ENCODE measurements at places on chromosomes 2 and 18. TPM values are rescaled to one million over a fixed set of nuclear protein-coding genes. Genes with fewer than 3 reads are reported as not detected.

Gene USP14
- 63.6 TPM for polyA plus RNA-seq

Gene IL1B
- polyA plus RNA-seq, result 0.50 TPM

Gene XDH
- 0.03 TPM for polyA plus RNA-seq

Gene ZSWIM2
- not detected for polyA plus RNA-seq

Gene SP140
- 0.97 TPM for polyA plus RNA-seq

Gene DSEL
- polyA plus RNA-seq, result 23.2 TPM

Gene EMX1
- polyA plus RNA-seq, result 42.9 TPM

Gene FOXI3
- polyA plus RNA-seq, result 0.12 TPM

Gene RNF152
- polyA plus RNA-seq, result 7.6 TPM

Gene CXCR1
- polyA plus RNA-seq, result not detected

Gene TMEM182
- 7.7 TPM for polyA plus RNA-seq

Gene CHST9
- 4.1 TPM for polyA plus RNA-seq

Gene HRH4
- 0.10 TPM for polyA plus RNA-seq

Gene LIMS2
- 16.4 TPM for polyA plus RNA-seq

Gene UPP2
- polyA plus RNA-seq, result 3.0 TPM

Gene EPHA4
- 53.1 TPM for polyA plus RNA-seq

Gene CFAP65
- 0.40 TPM for polyA plus RNA-seq

Gene TIA1
- 537 TPM for polyA plus RNA-seq

Gene C2orf66
- 0.31 TPM for polyA plus RNA-seq

Gene DCAF17
- 23.1 TPM for polyA plus RNA-seq

Gene SERPINB13
- polyA plus RNA-seq, result not detected

Gene NMUR1
- polyA plus RNA-seq, result 0.76 TPM

Gene FAM124B
- polyA plus RNA-seq, result 2.4 TPM

Gene GAD1
- polyA plus RNA-seq, result 0.53 TPM

Gene GPR75
- 1.7 TPM for polyA plus RNA-seq

Gene TFPI
- polyA plus RNA-seq, result 41.3 TPM

Gene CEBPZOS
- polyA plus RNA-seq, result 56.6 TPM

Gene SGPP2
- 18.5 TPM for polyA plus RNA-seq

Gene ACTR1B
- polyA plus RNA-seq, result 58.1 TPM

Gene ITPRIPL1
- polyA plus RNA-seq, result 4.1 TPM

Gene GALM
- 69.4 TPM for polyA plus RNA-seq

Gene C2orf81
- 5.7 TPM for polyA plus RNA-seq
